Germinal center (tissue), 1 donor: ENCODE measurements at places on chromosomes 7 and 10.
A peak's percentile ranks its signal among the peaks of the same experiment; 100 is the strongest.

DNA sequence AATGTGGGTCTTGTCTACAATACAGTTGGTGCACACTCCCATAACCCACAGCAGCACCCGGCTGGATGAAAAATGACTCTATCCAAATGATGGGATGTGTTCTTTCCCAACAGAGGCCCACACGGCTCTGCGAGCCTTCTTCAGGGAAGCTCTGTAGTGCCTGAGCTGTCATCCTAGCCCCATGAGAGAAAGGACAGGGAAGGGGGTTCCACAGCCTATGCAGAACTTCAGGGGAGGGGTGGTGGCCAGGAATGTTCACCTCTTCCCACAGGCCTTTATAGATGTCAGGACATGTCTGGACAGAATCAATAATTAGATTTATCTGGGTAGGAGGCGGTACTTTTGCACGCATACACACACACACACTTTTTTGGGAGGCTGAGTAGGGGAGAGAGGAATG is 109.0 kb downstream of the JCAD start:
- no peak for DNase-seq

GRCh38 chr10:126171555-126171954 is 216.7 kb downstream of the ADAM12 start:
- no peak for DNase-seq

- no peak for DNase-seq
These were observed 81.1 kb upstream of the CPXM2 start for GRCh38 chr10:123972481-123973401.

- no peak for DNase-seq
These were observed 89.8 kb upstream of the GNAI1 start for GRCh38 chr7:80044796-80045195.

DNA sequence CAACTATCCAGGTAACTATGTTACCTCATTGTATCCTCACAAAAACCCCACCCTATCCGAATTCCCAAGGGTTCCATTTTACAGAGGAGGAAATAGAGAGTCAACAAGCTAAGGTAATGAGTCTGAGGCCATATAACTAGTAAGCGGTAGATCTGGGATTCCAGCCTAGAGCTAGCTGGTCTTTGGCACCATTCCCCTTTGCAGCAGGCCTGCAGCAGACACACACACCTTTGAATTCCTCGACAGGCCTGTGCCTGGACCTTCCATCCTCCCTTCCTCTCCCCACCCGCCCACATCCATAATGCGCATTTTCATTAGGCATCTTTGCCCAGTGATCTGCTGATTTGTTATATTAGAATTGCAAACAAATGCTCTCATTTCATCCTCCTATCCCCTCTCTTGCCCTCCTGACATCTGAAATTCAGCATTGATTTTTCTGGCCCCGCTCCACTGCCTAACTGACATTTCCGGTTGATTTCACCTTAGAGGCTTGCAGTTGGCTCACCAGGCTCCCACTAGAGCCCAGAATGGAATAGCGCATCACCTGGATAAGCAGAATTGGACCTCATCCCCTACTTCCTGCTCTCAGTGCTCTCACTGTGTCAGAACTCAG is 129.5 kb downstream of the PLXNA4 start:
- DNase-seq = no peak

- DNase-seq = peak; percentile 39
These were observed 669 bp downstream of the PI4K2A start for GRCh38 chr10:97640868-97641811.

- DNase-seq = no peak
These were observed 98.2 kb downstream of the MDFIC start for GRCh38 chr7:115019882-115020605.

GRCh38 chr7:4797858-4798705 is 22.7 kb downstream of the AP5Z1 start:
- DNase-seq = peak; percentile 78

DNA sequence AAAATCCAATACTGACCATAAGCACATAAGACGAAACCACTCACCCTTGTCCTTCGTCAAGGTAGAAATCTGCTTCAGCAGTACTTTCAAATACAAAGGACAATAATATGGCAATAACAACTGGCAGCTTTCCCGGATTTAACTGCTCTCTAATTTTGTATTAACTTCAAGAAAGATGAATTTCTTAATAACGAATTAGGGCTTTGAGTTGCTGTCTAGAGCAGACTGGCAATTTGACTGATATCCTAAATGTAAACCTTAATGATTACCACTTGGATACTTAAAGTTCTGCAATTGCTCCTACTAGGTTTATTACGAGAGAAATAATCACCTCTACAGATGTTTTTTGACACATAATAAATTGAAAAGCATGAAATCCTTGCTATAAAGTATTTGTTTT is 418.7 kb downstream of the MAGI2 start:
- DNase-seq = no peak

DNA sequence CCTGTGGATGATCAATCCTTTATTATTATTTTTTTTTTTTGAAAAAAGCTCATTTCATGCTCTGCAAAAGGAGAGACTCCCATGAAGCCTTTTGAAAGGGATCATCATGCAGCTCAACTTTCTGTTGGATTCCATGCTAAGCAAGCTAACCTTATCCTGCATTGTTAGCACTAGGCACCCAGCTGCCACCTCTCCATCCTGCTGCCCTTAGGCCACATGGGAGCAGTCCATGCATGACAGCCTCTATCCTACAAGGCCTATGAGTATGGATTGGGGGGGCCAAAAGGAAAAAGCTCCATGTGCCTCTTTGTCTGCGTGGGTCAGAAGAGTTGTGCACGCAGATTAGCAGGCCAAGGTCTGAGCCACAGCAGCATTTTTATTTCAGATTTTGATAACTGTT is 19.2 kb downstream of the SMNDC1 start:
- DNase-seq = no peak

- no peak for DNase-seq
These were observed 98.3 kb upstream of the DDC start for GRCh38 chr7:50663396-50664102.

DNA sequence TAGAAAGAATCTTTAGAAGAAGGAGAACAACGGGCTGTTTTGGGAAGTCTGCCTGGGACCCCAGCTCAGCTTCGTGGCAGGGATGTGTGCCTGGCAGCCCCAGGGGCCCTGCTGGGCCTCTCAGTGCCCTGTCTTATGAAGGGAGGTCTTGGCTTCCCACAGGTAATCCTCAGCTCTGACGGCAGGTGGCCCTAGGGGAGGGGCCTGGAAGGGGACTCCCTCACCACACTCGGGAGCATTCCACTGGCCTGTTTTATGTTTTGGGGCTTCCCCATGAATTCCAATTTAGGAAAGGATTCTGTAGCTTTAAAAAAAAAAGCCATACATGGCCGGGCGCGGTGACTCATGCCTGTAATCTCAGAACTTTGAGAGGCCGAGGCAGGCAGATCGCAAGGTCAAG is 3.0 kb upstream of the DMBT1 start:
- no peak for DNase-seq

DNA sequence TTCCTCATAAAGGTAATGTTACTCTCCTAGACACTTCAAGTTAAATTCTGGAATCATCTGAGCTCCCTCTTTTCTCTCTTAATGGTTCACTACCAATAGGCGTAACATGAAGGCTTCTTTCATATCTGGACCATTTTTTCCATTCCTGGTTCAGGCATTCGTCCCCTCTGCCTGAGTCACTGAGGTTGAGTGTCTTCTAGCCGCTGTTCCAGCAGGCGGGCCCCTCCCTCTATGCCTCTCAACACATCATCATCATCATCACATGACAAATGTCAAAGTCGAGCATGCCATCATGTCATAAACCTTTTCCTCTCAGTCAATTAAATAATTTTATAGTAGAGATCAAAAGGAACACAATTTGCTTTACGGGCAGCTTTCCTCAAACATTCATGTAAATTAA is 168.9 kb upstream of the ASAH2 start:
- no peak for DNase-seq

- DNase-seq = no peak
These were observed 76.7 kb downstream of the VWA2 start for GRCh38 chr10:114315566-114316420.

- no peak for DNase-seq
These were observed 370 bp downstream of the TMEM60 start for GRCh38 chr7:77797734-77798393.

DNA sequence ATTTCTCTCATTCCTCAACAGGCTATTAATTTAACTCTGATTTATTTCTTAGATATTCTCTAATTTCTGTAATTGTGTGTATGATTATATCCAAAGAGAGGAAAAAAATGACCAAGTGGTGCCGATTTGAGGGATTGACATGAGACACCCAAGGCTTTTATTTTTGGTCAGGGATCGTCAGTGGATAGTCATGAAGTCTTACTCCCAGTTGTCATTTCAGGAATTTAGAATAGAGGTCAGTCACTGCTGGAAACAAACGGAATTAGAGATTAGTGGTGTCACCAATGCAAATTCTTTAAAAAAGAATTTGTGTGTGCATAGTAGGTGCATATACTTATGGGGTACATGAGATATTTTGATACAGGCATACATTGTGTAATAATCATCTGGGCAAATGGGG is 26.8 kb upstream of the AGR3 start:
- no peak for DNase-seq

DNA sequence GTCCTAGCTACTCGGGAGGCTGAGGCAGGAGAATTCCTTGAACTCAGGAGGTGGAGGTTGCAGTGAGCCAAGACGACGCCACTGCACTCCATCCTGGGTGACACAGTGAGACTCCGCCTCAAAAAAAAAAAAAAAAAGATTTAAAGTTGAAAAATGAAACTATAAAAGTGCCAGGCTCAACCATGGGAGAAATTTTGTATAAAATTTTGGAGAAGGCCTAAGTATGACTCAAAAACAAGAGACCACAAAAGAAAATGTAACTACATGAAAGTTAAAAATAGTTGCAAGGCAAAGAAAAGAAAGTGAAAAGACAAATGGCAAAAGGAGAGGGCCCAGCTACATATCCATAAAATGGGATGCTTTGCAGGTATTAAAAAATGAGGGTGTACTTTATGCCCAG is 104.1 kb downstream of the ARHGAP22 start:
- DNase-seq = no peak

DNA sequence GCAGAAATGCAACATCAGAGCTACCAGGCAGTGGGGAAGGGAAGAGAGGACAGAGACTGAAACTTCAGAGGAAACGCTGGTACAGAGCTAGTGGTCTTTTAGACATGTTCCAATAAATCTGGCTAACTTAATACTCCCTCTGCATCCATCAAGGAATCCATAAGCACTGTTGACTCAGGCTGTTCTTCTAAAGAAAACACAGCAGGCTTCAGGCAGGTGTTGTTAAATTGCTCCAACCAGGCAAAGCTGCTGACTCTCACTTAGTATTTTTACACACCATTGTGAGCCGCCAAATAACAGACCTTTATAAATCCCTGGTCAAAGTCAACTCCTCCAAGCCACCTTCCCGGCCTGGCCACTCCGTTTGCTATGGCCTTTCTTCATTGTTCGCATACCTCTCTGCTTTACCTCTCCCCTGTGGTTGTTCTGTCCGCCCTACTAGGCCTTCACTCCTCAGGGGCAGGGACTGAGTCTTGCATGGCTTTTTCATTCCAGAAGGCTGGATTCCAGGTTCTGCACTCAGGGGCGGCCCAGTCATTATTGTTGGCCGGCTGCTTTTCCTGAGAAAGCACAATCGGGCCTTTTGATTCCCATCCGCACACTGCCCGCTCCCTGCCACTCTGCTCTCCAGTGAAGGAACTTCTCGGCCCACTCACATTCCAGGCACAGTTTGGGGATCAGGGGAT is 18.4 kb downstream of the CREB3L2 start:
- no peak for DNase-seq

- DNase-seq = no peak
These were observed 59.0 kb downstream of the PAXIP1 start for GRCh38 chr7:154943906-154944305.

DNA sequence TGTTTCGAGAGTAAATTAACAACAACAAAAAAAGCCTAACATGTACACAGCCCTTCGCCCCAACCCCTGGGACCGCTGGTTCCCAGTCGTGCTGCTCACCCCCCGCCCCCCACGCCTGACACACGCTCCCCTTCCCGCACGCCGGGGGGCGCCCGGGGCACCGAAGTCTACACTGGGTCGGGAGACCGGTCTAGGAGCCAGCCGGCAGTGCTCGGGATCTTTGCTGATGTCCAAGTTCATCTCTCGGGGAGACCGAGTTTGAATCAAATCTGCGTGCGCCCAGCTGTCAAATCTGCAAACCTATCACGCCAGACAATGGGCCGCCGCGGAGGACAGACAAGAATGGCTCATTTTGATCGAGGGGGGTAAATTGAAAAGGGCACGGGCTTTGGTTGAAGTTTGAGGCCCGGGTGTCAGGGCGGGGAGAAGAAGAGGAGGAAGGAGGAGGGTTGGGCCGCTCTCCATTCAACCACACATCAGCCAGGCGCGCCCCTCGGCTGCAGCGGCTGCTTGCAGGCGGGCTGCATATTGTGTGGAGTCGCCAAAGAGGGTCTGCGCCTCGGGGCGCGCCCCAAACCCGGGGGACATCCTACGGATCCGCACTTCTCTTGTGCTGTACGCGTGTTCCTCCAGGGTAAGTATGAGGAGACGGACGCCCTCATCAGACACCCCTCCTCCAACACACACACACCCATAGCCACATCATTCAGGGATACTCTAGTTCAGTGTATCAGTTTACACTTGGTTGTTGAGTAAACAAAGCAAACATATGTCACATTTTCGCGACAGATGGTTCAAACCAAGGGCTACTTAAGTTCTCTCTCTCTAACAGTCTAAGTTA is 1.3 kb upstream of the GFRA1 start:
- DNase-seq = no peak

DNA sequence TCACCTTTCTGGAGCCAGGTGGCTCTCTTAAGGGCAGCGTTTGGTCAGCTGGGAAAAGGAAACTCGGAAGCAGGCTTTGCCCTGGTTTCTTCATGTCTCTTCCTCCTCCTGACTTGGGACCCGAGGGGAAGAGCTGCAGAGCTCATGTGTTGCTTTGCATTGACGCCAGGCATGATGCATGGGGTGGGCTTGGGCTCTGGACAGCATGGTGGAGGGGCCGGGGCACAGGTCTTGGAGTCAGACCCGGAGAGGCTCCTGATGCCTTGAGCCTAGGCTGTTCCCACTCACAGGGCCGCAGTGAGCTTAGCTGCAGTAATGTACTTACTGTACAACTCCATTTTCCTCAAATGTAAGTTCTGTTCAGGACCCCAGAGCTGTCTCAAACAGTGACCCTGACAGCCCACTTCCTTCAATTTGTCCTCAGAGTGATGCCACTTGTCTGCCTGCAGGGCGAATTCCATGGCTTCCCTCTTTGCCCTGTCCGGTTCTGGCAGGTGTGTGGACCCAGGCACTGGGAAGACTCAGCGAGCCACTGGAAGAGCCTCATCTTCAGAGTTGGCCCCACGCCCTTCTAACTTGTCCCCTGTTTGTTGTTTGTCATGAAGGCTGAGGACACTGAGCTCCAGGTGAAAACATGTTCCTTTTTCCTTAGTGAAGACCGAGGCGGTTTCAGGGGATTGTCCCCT is 50.2 kb downstream of the ZNF467 start:
- DNase-seq = no peak

DNA sequence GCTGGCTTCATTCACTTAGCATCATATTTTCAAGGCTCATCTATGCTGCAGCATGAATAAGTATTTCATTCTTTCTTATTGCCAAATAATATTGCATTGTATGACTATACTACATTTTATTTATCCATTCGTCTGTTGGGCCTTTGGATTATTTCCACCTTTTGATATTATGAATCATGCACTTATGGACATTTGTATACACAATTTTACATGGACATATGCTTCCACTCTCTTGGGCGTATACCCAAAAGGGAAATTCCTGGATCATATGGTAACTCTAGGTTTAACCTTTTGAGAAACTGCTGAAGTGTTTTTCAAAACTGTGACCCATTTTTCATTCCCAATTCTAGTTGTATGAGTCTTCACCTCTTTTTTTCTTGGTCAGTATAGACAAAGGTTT is 80.3 kb upstream of the GNAI1 start:
- no peak for DNase-seq

GRCh38 chr7:150435047-150435389 is 15.4 kb upstream of the GIMAP8 start:
- no peak for DNase-seq
